Nucleus accumbens (tissue), 56 donors: ENCODE measurements at places on chromosomes 6 and 20.

GRCh38 chr6:136968837-136969236 lies 46.7 kb downstream of the SLC35D3 start:
- DNase-seq, result no peak

DNA sequence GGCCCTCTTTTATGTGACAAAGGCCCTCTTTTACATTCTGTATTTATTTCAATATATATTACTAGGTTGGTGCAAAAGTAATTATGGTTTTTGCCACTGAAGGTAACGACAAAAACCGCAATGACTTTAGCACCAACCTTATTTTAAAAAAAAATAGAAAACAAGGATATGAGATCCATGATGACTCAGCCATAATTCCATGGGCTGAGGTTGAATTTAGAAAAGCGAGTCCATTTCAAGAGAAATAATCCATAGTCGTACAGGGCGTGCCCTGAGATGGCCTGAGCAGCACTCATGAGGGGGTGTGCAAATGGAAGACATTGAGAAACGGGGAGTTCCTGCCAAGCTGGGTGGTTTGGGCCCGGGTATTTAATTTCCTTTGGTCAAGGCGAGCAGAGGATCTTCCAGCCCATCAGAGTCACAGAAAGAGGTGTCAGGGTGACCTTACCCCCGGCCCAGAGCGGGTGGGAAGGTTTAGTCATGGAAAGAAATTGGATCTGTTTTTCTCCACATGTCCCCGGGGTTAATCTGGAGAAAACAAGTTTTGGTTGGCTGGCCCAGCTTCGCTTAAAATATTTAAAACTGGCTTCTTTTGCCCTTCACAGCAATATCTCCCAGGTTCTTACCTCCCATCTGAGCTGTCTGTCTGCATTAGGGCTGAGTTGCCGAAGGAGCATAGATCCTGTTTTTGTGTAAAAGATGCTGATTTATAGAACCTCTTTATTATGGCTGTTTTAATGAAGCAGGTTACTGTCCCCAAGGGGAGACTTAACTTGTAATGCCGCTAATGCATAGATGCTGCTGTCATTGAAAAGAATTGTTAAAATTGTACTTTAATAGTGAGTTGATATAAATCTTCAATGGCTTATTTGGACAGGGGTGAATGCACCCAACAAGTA lies 255.6 kb downstream of the PREX1 start:
- DNase-seq, result no peak

DNA sequence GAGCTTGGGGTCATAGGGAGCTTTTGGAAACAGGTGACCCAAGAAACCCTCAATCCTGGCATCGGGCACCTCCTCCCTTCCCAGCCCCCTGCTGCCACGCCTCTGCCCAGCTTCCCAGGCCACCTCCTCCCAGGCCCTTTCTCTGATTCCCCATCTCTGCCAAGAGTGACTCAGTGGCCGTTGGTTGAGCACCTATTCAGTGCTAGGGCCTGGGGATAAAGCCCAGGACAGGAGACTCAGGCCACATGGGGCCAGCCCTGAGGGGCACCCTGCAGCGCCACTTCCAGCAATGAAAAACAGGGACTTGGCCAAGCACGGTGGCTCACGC lies 110.1 kb downstream of the ASXL1 start:
- DNase-seq, result no peak

- DNase-seq, result peak; percentile 25
Measured at GRCh38 chr20:891058-891705, 25.0 kb downstream of the ANGPT4 start.

DNA sequence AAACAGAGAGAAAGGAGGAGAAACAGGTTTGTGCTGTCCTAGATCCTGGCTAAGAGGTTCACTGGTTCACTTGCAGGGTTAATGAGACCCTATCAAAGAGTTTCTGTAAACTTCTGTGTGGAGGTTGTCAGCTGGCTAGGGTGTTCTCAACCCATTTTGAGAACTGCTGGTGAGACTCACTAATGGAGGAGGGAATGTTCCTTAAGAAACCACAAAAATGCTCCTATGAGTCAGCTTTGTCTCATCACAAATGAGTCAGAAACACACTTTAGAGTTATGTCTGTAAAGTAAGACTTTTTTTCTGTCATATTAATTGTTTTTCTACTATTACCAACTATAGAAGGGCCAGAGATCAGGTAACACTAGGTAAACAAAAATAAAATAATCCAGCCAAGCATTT lies 884.4 kb downstream of the PHF3 start:
- DNase-seq, result no peak

GRCh38 chr6:157128235-157128775 lies 195.0 kb downstream of the TMEM242 start:
- DNase-seq, result no peak

DNA sequence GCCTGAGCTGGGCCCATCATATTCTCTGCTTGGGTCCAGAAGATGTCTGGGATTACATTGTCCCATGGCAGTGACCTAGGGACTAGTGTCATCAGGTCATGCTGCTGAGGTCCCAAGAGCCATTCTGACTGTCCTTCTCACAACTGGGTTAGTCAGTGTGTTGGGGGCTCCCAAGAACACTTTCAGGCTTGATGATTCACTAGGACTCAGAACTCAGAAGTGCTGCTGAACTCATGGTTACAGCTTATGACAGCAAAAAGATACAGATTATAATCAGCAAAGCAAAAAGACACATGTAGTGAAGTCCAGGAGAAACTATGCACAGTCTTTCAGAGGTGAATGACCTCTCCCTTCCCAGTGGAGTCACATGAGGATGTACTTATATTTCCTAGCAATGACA lies 107.8 kb downstream of the SYNE1 start:
- no peak for DNase-seq

- no peak for DNase-seq
Measured at GRCh38 chr6:55100686-55101085, 73.6 kb upstream of the HCRTR2 start.

- DNase-seq, result no peak
Measured at GRCh38 chr6:17497535-17498095, 102.5 kb upstream of the FAM8A1 start.

DNA sequence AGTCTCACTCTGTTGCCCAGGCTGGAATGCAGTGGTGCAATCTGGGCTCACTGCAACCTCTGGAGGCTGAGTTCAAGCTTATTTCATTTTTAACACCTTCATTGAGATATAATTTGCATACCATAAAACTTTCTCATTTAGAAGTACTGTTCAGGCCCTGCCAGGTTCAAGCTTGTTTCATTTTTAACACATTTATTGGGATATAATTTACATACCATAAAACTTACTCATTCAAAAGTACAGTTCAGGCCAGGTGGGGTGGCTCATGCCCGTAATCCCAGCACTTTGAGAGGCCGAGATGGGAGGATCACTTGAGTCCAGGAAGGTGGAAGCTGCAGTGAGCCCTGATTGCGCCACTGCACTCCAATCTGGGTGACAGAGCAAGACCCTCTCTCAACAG lies 5.5 kb downstream of the OR2B6 start:
- DNase-seq, result no peak

- no peak for DNase-seq
Measured at GRCh38 chr20:21136015-21136732, 10.3 kb downstream of the KIZ start.

GRCh38 chr6:130524552-130524951 lies 158.7 kb downstream of the TMEM200A start:
- DNase-seq, result no peak

DNA sequence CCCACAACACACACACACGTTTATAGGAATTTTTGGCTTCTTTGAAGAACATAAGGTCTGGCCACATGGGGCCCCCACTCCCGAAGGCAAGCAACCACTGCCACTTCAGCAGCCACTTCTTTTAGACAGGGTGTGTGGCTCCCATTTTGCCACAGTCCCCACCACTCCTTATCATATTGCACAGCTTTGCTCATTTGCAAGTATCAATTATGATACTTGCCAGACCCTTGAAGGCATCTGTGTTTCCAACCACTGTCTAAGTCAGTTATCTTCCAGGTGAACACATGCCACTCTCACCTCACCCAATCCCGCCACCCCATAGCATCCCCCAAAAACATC lies 73.1 kb downstream of the NOL4L start:
- no peak for DNase-seq

DNA sequence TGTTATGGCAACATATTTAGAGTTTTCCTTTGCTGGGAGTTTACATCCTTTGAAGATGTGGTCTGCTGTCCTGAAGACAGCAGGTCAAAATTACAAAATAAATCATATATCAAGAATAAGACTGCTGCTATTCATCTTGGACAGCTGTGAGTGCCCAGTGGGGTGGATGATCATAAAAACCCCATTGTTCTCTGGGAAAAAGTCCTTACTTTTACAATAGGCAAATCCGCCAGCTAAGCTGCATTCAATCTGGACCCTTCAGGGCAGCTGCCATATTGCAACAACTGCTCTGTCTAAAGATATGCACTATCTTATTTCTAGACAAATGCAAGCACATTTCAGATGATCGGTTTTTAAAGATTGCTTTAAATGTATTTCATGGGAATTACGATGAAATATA lies 19.4 kb downstream of the CASS4 start:
- no peak for DNase-seq

- DNase-seq, result no peak
Measured at GRCh38 chr6:108875161-108875555, 26.9 kb downstream of the ARMC2 start.

GRCh38 chr6:35503534-35503933 lies 6.7 kb upstream of the TEAD3 start:
- no peak for DNase-seq

DNA sequence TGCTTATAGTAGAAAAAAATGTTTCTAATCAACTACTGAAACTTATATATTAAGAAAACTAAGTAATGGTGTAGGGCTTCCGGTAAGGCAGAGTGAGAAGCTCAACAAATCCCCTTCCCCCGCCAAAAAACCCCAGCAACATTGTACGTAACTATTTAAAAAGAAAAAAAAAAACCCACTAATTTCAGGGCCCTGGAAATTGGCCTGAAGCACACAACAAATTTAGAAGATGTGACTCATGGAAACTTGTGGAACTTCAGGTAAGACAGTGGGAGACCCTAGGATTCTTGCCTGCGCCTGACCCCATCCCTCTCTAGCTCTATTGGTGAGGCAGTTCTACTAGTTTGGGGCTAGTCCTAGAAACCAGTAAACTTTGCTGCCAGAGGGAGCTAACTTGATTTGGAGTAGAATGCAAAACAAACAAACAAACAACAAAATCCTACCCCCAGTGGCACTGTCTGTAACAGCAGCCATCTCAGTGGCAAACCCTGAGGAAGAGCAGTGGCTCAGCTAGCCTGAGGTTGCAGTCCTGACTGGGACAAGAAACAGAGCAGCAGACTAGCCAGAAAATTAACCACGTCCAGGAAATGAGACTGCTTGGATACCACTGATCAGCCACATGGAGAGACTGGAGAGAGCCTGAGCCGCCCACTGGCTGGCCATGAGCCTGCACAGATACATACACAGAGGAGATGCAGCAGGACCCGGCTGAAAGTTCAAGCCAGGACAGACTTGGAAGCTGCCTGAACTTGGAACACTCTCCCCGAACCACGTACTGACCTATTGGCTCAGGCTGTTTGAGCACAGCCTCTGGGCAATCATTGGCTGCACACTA lies 135.1 kb downstream of the TBXT start:
- DNase-seq, result no peak

- DNase-seq, result no peak
Measured at GRCh38 chr20:53559816-53560215, 33.8 kb downstream of the ZNF217 start.

DNA sequence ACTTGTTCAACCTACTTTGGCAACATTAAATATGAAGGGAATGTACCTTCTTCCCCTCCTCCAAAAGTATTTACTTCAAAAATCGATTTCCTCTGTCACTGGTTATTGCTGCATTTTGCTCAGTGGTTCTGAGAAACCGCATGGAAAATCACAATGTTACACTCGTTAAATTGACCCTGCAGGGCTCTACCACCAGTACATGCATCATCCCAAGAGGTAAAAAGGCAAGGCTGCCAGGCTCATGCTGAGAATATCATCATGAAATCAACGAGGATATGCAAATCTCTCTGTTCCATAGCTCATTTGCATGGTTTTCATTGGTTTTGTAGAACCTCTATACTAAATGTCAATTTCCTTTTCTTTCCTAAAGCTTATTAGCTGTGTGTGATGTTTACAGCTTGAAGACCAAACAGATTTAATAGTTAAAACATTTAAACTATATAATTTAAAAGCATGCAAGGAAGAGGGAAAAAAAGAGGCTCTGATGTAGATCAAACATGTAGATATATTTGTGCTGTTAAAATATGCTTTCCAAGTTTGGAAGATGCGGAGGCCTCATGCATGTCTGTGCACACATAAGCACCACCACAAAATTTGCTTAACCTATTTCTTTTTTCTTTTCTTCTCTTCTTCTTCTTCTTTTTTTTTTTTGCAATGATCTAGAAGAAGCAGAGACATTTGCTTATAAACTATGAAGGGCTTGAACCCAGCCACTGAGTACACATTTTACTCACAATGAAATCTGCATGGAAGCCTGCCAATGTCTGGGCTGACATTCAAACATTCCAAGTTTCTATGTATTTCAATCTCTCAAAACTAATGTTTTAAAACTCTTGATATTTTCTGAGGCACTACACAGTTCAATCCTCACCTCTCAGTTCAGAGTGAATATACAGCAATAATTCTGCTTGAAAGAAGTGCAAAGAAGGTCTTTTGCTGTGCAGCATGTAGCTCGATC lies 194.0 kb downstream of the GMPR start:
- no peak for DNase-seq

DNA sequence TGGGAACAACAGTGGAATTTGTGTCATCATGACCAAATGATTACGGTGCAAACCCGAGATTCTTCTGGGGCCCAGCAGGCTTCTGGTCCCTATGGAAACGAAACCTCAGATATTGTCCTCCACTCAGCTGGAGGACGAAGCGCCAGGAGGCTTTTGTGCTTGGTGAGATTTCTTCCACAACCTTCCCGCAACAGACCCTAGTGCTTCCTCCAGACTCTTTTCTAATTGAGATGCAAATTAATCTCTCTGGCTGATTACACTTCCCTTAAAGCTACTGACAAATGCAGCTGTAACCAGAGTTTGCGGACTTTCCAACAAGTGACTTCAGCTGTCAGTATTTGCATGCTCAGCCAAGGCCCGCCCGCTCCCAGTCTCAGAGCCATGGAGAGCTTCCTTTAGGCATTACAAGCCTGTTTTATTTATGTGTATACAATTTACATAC lies 96.0 kb downstream of the INSM1 start:
- peak; percentile 56 for DNase-seq

DNA sequence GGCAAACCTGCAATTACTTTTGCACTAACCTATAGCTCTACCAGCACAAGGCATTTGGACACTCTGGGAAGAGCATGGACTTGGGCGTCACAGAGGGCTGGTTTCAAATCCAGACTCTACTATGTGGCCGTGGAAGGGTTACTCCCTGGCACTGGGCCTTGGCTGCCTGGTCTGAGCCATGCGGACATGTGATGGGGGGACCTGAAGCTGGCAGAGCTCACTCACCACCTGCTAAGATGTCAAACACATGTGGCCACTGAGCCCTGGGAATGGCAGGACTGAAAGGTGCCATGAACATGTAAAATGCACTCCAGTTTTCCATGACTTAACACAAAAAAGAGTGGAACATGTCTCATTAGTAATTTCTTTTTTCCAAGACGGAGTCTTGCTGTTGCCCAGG lies 23.7 kb downstream of the VSTM2L start:
- no peak for DNase-seq

DNA sequence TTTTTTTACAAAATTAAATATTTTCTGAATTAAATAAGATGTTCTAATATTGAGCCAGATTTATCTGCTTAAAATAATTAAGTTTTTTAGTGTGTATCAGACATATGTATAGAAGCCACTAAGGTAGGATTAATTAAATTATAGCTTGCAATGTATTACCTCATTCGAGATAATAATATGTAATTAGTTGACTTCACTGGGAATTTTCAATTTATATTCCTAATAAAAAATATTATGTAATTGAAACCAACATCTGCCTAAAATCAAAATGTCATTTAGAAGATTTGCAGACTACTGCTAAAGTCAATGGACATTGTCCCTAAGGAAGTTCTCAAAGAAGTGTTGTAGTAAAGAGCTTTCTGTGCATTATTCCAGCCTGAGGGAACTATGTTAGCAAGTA lies 254.7 kb downstream of the EYS start:
- DNase-seq, result no peak
